ENCODE measurements at places on chromosomes 4 and X. TPM values are rescaled to one million over a fixed set of nuclear protein-coding genes. Genes with fewer than 3 reads are reported as not detected.

Gene FHDC1
- total RNA-seq, result 0.90 TPM

Gene NXF2B
- total RNA-seq, result not detected

Gene UGT2B17
- total RNA-seq, result not detected

Gene SHOX
- not detected for total RNA-seq

Gene TAF1
- total RNA-seq, result 19.1 TPM

Gene NKX3-2
- total RNA-seq, result not detected

Gene VGLL1
- not detected for total RNA-seq

DNA sequence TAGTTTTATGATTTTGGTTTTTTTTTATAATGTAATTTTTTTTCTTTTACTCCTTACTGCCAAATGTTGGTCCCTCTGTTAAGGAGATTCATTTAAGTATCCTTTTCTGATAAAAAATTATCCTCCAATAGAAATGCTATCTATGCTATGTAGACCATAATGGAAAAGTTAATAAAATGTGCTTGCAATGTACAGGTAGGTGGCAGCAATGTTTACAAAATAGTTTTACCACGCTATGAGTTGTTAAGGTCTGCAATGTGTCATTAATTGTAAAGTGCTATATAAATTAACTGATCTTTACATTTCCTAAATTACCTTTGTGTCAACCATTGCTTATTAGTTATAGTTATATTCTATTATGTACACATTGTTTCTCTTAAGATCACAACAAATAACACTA, 3.8 kb upstream of the CENPC start:
- no peak for DNase-seq

DNA sequence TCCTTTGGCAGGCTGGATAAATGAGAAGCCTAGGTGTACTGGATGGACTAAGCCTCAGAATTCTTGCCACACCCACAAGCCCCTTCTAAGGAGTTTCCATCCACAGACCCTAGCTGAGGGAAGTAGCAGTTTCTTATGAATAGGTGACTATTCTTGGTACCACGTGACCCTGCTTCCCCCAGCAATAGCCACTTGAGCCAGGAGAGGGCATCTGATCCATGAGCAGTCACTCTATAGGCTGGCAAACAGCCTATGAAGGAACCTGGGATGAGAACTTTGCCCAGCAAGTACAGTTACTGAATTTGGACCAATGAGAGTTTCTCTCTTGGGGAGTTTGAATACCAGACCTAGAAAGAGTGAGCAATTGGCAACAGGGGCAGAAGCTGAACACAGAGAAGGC, 84.0 kb downstream of the RTL9 start:
- no peak for DNase-seq

GRCh38 chr4:36198068-36198808, 46.1 kb downstream of the ARAP2 start:
- DNase-seq, result no peak

DNA sequence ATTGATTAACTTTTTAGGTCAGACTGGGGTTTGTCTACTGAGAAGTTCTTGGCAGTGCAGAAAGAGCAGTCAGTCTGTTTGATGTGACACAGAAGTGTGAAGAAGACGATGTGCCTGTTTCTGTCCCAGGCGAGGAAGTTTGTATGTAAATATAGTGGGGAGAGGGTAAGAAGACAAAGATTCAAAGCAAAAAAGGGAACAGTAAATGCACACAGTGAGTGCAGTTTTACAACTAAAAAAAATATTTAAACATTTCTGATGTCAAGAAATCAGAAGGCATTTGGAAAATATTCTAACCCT, 264.9 kb downstream of the RAPGEF2 start:
- DNase-seq, result no peak

- no peak for DNase-seq
Measured at GRCh38 chr4:81454499-81454898, 17.2 kb downstream of the RASGEF1B start.

DNA sequence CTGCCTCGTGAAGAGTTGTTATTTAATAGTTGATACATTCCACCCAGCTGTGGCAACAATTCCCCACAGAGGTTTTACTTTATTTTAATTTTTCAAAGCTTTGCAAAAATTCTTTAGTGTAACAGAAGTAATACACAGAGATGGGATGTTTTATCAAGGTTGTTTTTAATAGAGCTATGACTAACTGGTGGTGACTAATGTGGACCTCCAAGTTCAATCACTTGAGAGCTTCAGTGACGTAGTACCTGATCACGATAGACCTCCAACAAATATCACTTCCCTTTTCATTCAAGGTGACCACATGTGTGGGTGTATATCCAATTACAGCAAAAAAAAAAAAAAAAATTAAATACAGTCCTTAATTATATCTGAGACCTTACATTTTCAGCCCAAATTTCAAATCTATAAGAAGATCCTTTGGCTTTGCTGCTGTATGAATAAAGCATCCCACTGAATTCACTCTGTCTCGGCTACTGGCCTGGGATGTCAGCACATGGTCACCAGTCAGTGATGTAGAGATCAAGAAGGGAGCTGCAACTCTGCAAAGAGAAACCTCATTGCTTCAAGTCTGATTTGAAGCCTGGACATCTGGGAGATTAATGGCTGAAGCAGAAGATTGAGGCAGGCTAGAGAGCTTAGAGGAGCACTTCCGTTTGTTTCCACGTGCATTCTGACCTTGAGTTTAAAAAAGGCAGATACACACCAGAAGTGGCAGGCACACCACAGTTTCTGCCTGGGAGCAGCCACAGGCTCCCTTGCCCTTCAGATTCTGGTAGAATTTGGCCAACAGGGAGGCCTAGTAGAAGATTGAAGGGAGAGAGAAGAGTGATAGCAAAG, 345.9 kb upstream of the NOCT start:
- DNase-seq, result no peak

DNA sequence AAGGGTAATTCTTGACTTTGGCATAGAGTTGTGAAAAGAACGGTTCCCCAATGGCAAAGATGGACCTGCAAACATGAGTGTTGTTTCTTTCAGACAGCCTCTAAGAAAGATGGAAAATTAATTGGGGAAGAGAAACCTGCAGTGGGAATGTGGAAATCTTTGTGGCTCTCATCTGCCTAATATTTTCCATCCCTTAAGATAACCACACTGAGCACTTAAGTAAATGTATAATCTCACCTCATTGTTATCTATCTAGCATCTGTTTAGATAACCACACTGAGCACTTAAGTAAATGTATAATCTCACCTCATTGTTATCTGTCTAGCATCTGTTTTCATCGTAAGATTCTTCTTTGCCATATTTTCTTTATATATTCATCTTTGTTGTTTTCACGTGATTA, 149.3 kb downstream of the NWD2 start:
- DNase-seq, result no peak

- no peak for DNase-seq
Measured at GRCh38 chr4:53191997-53192396, 173.9 kb downstream of the SCFD2 start.

DNA sequence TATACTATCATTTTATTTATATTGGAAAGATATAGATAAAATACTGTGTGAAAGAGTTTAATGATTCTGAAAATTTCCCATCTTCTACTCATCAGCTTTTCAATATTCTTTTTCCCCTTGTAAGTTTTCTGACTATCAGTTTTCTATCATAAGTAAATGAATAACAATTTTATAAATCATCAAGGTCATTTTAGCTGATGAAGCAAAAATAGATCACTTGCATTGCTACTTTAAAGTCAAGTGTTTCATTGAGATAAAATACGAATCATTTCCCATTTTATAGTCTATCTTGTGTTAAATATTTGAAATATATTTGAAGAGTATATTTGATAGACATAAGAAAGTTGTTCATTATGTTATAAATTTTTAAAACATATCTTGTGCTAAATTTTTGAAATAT, 811.0 kb upstream of the GALNTL6 start:
- DNase-seq, result no peak

- no peak for DNase-seq
Measured at GRCh38 chr4:139670775-139671174, 5.2 kb downstream of the MGST2 start.

DNA sequence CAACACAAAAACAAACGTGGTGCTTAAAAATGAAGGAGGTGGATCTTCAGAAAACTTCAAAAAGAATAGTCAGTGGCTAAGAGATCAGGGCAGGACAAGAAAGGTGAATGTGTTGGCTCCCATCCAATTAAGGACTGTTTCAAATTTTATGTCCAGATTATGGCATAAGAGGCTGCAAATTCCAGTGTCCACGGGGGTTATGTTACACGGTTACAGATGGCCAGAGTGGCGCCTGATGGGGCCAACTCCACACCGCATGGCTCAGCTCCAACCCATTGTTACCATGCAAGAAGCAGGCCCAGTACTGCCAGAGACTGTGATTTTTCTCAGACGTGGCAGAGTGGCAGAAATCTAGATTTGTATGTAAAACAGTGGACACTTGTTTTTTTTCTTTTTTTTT, 168.4 kb upstream of the TENM3 start:
- DNase-seq, result no peak

Data from right atrium auricular region (tissue), 2 donors.